Stimulated activated CD4-positive, alpha-beta T cell treated with anti-CD3 and anti-CD28 coated beads, Interleukin-15, amount 100 ng/mL, for 48 hours (primary cell): ENCODE measurements at places on chromosomes 5 and 9.

DNA sequence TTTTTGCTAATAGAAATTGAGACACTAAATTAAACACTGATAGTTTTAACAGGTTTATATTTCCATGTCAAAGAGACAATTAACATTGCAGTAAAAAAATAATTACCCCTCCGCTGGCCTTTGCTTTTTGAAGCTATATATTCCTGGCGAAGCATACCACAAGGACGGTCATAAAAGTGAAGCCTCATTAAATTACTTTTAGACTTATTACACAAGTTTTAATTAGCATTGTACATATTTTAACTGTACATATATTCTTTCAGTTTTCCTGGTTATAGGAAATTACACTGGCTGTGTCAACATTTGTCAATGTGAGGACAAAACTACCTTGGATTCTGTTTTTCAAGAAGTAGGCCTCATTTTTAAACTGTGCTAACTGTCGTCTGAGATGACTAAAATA, 1.2 kb downstream of the CDKN2A start:
- no peak for DNase-seq

GRCh38 chr5:93584596-93585040, 1.6 kb downstream of the NR2F1 start:
- DNase-seq, result no peak

- no peak for DNase-seq
Observed at GRCh38 chr5:139877129-139877597, 81.6 kb downstream of the PSD2 start.

DNA sequence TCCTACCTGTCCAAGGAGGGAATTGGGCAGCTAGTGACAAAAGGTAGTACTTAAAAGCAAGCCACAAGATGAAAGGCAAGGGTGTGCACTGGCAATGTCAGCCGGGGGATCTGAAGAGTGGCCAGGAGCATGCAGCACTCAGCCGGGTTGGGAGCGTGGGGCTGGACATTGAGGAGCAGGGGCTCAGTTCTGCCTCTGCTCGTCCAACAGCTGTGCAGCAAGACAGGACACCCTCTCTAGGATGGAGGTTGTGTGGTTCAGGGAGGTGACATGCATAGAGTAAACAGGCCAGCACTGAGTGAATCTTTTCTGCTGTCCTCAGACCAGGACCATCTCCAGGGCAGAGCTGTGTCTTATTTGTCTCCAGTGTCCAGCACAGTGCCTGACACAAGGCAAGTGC, 235.3 kb downstream of the CRB2 start:
- no peak for DNase-seq

GRCh38 chr9:115923903-115924668, 229.5 kb upstream of the PAPPA start:
- no peak for DNase-seq

- no peak for DNase-seq
Observed at GRCh38 chr9:116327701-116328405, 174.3 kb downstream of the PAPPA start.

- no peak for DNase-seq
Observed at GRCh38 chr9:7097785-7098752, 340.3 kb downstream of the KDM4C start.

- no peak for DNase-seq
Observed at GRCh38 chr9:108100571-108100970, 611.0 kb upstream of the KLF4 start.

- DNase-seq, result no peak
Observed at GRCh38 chr5:157502143-157502647, 42.2 kb downstream of the NIPAL4 start.

- no peak for DNase-seq
Observed at GRCh38 chr9:22278426-22278825, 168.2 kb upstream of the DMRTA1 start.

GRCh38 chr5:78660401-78660800, 11.8 kb upstream of the LHFPL2 start:
- DNase-seq, result no peak

DNA sequence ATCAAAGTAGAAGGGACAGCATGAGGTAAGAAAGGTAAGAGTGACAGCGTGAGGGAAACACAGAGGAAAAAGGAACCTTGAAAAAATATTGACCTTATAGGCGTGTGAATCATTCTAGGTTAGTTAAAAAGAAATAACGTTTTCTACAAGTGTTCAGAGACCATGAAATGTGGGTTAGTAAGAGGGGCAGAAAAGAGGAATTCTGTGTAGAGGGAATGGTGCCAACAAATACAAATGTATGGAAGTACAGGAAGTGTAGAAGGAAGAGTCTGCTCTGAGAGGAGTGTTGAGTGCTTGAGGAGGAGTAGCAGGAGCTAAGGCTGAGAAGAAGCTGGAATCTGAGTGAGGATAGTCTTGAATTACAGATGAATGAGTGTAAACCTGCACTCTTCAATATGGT, 418.6 kb upstream of the RIOK2 start:
- DNase-seq, result no peak

GRCh38 chr9:71249729-71250317, 128.4 kb upstream of the TRPM3 start:
- no peak for DNase-seq

DNA sequence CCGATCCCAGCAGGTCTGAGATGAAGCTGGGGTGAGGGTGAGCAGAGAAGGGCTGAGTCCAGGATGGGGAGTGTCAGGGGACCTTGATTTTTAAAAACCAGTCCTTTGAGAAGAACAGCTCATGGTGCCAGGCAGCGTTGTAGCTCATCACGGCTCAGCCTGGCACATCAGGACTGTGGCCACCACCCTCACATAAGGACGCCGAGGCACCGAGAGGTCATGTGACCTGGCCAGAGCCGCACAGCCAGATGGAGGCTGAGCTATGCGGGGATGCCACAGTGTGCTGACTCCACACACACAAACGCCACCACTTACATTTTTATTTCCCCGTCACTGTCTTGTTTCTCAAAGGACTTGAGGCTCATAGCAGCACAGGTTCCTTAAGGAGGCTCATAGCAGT, 32.9 kb upstream of the CEP72 start:
- no peak for DNase-seq

DNA sequence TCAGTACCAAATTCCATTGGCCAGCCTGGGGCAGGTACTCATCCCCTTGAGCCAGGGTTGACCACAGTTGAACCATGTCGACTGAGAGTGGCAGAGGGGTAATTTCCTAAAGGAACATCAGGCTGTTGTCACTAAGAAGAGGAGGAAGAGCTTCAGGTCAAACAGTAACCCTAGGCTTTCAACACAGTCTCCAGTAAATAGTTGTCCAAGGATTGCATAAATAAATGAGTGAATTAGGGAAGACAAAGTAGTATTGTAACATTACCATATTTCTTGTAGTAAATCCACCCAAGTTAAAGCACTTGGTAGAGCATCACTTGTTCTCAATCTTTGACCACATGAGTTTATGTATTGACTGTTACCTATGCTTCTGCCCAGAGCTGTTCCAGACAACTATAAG, 7.4 kb downstream of the PSAT1 start:
- DNase-seq, result no peak

DNA sequence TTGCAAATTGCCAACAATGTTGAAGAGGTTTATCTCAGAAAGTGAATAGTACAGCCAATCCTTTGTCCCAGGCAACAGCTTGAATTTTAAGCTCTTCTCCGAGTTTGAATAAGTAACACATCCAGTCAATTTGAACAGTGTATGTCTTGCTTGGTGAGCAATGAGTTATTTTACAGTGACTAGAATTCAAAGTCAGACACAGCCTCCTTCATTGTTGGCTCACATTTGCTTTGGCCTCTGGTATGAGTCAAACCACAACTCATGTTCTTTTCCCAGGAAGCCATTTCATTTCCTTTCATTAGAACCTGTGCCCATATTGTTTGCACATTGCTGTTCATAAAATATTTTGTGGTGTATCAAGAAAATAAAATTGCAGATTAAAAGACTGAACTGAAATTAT, 622.0 kb upstream of the DAB2 start:
- no peak for DNase-seq
